ENCODE measurements at places on chromosomes 6 and 20. TPM values are rescaled to one million over a fixed set of nuclear protein-coding genes. Genes with fewer than 3 reads are reported as not detected.

DNA sequence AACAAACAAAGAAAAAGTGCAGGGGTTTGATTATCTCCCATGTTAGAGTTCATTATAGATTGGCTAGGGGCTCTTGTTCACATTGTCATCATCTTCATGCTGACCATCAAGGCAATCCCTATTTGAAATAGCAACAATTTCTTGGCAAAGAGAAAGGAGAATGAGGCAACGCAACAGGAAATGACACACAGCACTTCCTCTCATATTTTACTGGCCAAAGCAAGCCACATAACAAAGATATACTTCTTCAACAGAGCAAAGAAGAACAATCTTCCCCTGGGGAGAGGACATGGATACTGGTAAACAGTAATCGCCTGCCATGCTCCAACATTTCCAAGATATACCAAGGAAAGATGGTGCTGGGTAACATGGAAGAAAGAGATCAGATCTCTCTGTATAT, 29.8 kb downstream of the EPM2A start:
- H3K36me3 ChIP-seq: peaks cover 4% of the 10 kb centered on the region

GRCh38 chr6:14888575-14889000, 357.3 kb upstream of the JARID2 start:
- peaks cover 31% of the 10 kb centered on the region for H3K4me1 ChIP-seq
- no peak overlapping the region for H3K4me3 ChIP-seq
- H3K27me3 ChIP-seq: no peaks in the 10 kb centered on the region
- no peak for DNase-seq

GRCh38 chr20:41080866-41081265, 52.2 kb downstream of the TOP1 start:
- DNase-seq: no peak
- H3K27me3 ChIP-seq: no peaks in the 10 kb centered on the region
- H3K4me3 ChIP-seq: no peak overlapping the region

DNA sequence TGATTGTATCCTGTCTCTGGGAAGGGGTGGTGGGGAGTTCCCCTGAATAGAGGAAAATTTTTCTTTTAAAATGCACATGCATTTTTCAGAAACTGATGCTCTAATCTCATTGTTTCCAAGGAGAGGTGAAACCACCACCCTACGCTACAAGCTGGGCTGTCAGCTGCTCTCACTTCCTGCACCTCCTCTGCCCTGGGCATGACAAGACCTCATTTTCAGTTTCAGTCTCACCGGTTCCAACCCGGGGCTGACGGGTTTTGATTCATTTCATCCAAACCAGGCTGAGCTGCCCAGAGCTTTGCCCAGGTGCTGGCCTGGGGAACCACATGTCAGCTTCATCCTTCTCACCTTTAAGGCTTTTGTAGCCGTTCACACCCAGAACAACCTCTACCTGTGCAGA, 99.7 kb downstream of the EYA2 start:
- H3K4me3 ChIP-seq: no peak overlapping the region
- DNase-seq: no peak
- no peaks in the 10 kb centered on the region for H3K36me3 ChIP-seq
- peaks cover 16% of the 10 kb centered on the region for H3K27me3 ChIP-seq

DNA sequence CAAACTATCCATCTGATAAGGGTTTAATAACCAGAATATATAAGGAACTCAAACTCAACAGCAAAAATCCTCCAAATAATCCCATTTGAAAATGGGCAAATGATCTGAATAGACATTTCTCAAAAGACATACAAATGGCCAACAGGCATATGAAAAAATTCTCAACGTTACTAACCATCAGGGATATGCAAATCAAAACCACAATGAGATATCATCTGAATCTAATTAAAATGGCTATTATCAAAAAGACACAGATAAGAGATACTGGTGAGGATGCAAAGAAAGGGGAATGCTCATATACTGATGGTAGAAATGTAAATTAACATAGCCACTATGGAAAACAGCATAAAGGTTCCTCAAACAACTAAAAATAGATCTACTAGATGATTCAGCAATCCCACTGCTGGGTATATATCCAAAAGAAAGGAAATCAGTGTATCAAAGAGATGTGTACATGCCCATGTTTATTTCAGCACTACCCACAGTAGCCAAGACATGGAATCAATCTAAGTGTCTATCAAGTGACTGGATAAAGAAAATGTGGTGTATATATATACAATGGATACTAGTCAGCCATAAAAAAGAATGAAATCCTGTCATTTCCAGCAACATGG, 6.1 kb upstream of the BRD2 start:
- peak overlapping the region; percentile 13 for H3K4me3 ChIP-seq
- H3K27ac ChIP-seq: no peak overlapping the region
- peaks cover 7% of the 10 kb centered on the region for H3K4me1 ChIP-seq
- H3K27me3 ChIP-seq: no peaks in the 10 kb centered on the region
- no peak for DNase-seq

- peaks cover 46% of the 10 kb centered on the region for H3K4me1 ChIP-seq
- peaks cover 4% of the 10 kb centered on the region for H3K36me3 ChIP-seq
- peaks cover 18% of the 10 kb centered on the region for H3K27me3 ChIP-seq
- DNase-seq: no peak
- H3K27ac ChIP-seq: peak overlapping the region; percentile 90
These were observed 371 bp downstream of the HMGN4 start for GRCh38 chr6:26538572-26538902.

DNA sequence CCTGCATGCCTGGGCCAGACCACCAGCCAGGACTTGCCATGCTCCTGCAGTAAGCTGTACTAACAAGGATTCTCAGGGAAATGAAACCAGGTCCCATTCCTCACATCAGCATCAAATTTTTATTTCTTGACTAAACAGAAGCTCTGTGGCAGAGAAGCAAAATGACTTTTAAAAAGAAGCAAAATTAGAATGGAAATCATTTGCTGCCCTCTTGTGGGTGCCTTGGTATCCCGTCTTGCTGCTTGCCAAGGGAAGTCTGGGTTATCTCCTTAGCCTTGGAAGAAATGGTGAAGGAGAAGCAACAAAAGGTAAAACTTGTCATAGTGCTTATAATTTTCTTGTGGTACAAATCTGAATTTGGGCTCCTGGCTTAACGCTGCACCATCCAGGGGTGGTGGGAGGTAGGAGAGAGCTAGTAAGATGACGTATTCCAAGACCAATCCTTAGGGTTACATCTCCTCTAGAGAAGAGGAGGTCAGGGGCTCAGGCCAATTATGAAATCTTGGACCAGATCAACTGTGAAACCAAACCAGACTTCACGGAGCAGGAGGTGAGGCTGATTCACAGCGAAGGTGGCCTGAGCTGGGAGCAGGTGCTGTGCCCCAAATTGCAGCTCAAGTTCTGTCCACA, 107.5 kb downstream of the FAXC start:
- no peak overlapping the region for H3K27ac ChIP-seq
- no peak overlapping the region for H3K4me3 ChIP-seq
- no peaks in the 10 kb centered on the region for H3K4me1 ChIP-seq
- H3K27me3 ChIP-seq: peaks cover 5% of the 10 kb centered on the region
- peak; percentile 31 for DNase-seq

DNA sequence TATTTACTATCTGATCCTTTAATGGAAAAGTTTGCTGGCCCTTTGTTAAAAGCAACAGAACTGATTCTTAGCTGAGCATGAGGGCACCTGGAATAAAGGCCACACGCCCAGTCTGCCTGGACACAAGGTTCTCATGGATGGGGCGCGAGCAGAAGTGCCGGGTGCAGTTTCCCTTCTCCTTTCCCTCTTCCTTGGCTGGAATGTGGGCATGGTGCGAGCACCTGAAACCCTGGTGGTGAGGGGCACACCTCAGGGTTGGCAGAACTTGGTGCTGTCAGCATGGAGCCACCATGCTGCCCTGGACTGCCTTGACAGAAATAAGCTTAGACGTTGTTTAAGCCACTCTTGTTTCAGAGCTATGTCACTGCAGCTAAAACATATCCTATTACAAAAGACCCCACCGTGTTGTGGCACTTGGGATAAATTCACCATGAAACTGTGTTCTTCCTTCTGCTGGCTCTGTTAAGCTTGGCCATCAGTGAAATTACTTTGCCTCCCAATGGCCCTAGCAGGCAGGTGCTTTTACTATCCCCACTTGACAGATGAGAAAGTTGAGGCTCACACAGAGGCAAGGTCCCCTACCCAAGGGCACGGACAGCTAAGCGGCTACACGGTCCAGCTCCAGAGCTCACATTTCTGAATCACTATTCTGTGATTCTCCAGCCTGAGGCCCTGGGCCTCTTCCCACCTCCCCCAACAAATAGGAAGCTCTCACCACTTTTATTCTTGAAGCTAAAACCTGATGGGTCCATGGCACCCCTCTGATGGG, 115.9 kb downstream of the PREX1 start:
- no peaks in the 10 kb centered on the region for H3K27me3 ChIP-seq
- H3K27ac ChIP-seq: peak overlapping the region; percentile 69
- H3K36me3 ChIP-seq: peaks cover 8% of the 10 kb centered on the region
- H3K4me1 ChIP-seq: peaks cover 53% of the 10 kb centered on the region

DNA sequence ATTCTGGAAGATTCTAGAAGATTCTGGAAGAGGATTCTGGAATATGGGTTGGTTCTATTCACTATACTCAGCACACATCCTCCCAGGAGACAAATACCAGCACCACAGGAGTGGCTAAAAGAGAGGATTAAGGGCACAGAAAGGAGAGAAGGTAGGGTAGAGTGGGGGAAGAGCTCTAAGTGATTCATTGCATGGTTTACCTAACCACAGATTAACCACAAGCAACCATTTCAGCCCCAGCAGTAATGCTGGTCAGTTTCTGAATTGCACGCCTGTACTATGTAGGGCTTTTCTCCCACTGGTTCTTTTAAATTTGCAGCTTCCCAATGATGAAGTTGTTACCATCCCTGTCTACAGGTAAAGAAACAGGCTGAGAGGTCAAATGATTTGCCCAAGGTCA, 192.7 kb upstream of the PMEPA1 start:
- no peak overlapping the region for H3K4me3 ChIP-seq
- H3K4me1 ChIP-seq: peaks cover 21% of the 10 kb centered on the region
- H3K36me3 ChIP-seq: no peaks in the 10 kb centered on the region

GRCh38 chr6:108559884-108560462, 744 bp upstream of the FOXO3 start:
- peak overlapping the region; percentile 96 for H3K4me3 ChIP-seq
- peaks cover 45% of the 10 kb centered on the region for H3K27me3 ChIP-seq
- H3K4me1 ChIP-seq: peaks cover 40% of the 10 kb centered on the region

DNA sequence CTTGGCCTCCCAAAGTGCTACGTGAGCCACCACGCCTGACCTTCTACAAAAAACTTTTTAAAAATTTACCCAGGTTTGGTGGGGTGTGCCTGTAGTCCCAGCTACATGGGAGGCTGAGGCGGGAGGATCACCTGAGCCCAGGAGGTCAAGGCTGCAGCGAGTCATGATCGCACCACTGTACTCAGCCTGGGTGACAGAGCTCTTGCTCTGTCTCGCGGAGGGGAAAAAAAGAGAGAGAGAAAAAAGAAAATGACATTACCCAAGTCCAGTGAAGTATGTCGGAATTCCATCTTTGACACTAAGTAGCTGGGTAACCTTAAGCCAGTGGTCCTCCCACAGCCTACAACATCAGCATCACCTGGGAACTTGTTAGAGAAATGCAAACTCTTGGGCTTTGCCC, 18.8 kb upstream of the MAP1LC3A start:
- H3K27ac ChIP-seq: no peak overlapping the region
- H3K4me1 ChIP-seq: peaks cover 5% of the 10 kb centered on the region
- DNase-seq: no peak
- no peak overlapping the region for H3K4me3 ChIP-seq

DNA sequence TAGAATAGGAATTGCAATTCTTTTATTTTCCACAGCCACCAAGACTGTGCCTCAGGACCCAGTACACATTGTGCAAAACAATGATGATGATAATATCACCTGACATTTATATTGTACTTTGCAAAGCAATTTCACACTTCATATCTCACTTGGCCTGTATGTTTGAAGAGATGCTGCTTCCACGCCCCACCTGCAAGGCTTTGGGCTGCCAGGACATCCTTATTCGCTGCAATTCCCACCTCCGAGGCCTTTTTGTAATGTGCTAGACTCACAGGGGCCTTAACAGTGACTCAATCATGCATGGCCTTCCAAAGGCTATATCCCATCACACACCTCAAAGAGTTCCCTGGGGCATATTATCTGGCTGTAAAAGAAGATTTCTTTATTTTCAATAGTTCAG, 200.9 kb downstream of the MYLK4 start:
- no peak overlapping the region for H3K27ac ChIP-seq
- H3K4me1 ChIP-seq: no peaks in the 10 kb centered on the region
- H3K4me3 ChIP-seq: no peak overlapping the region

- H3K4me1 ChIP-seq: peaks cover 15% of the 10 kb centered on the region
- no peak for DNase-seq
- no peak overlapping the region for H3K27ac ChIP-seq
These were observed 64.5 kb upstream of the PMEPA1 start for GRCh38 chr20:57774111-57774880.

GRCh38 chr6:35445691-35446090, 6.4 kb upstream of the FANCE start:
- no peak overlapping the region for H3K4me3 ChIP-seq
- H3K36me3 ChIP-seq: no peaks in the 10 kb centered on the region
- H3K27me3 ChIP-seq: no peaks in the 10 kb centered on the region
- no peaks in the 10 kb centered on the region for H3K4me1 ChIP-seq
- no peak for DNase-seq

GRCh38 chr6:44177691-44178423, 19.2 kb downstream of the CAPN11 start:
- no peak for DNase-seq
- H3K36me3 ChIP-seq: no peaks in the 10 kb centered on the region
- H3K27me3 ChIP-seq: no peaks in the 10 kb centered on the region
- peak overlapping the region; percentile 36 for H3K27ac ChIP-seq

DNA sequence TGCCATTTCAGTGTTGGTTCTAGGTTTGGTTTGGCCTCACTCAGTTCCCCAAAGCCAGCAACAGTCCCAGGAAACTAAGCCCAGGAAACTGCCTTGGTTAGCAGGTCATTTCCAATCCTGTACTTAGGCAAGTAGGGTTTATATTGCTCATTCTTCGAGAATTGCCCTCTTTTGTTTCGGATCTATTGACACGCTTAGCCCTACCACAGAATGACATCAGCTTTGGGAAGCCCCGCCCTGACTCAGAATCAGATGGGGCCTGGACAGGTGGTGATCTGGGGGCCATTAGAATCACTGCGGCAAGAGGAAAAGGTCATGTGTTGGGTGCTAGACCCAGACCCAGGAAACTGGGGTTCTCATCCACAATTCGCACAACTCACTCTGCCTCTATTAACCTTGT, 578.2 kb downstream of the QKI start:
- DNase-seq: no peak
- H3K27ac ChIP-seq: no peak overlapping the region
- no peak overlapping the region for H3K4me3 ChIP-seq
- H3K27me3 ChIP-seq: no peaks in the 10 kb centered on the region
- H3K4me1 ChIP-seq: peaks cover 6% of the 10 kb centered on the region
- H3K36me3 ChIP-seq: peaks cover 4% of the 10 kb centered on the region

- no peak overlapping the region for H3K4me3 ChIP-seq
- no peak for DNase-seq
- peaks cover 28% of the 10 kb centered on the region for H3K36me3 ChIP-seq
- H3K4me1 ChIP-seq: no peaks in the 10 kb centered on the region
- H3K27me3 ChIP-seq: no peaks in the 10 kb centered on the region
- no peak overlapping the region for H3K27ac ChIP-seq
These were observed 20.1 kb downstream of the REV3L start for GRCh38 chr6:111462770-111463391.

The NR2E1 gene
- total RNA-seq: not detected

The SYCP2L gene
- 5.6 TPM for total RNA-seq

The POPDC3 gene
- 0.86 TPM for total RNA-seq

The RHAG gene
- total RNA-seq: not detected

The RBL1 gene
- 25.6 TPM for total RNA-seq

The SLC22A1 gene
- total RNA-seq: 1.7 TPM

The BPIFA1 gene
- total RNA-seq: not detected

The REM1 gene
- not detected for total RNA-seq

The FOXF2 gene
- not detected for total RNA-seq

The TBX18 gene
- 0.47 TPM for total RNA-seq
